ENCODE measurements at places on chromosomes 1 and 21.

- no peak for DNase-seq
Observed at GRCh38 chr1:223837206-223837605, 8.5 kb downstream of the TP53BP2 start.

DNA sequence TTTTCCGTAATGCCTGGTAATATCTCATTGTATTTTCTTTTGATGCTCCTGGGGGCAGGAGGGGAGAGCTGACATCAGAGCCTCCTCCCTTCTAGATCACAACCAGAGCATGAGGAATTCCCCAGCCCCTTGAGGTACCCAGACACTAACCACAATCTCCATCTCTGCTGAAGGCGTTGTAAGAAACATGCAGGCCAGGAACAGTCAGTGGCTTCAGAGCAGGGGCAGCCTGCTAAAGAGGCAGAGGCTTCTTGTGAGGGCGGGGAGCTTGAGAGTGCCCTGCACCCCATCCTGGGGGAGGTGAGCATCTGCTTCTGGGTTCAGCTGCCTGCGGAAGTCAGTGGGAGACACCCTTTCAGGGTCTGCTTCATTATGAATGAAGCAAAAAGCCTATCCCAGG is 19.0 kb downstream of the MAPKAPK2 start:
- no peak for DNase-seq

DNA sequence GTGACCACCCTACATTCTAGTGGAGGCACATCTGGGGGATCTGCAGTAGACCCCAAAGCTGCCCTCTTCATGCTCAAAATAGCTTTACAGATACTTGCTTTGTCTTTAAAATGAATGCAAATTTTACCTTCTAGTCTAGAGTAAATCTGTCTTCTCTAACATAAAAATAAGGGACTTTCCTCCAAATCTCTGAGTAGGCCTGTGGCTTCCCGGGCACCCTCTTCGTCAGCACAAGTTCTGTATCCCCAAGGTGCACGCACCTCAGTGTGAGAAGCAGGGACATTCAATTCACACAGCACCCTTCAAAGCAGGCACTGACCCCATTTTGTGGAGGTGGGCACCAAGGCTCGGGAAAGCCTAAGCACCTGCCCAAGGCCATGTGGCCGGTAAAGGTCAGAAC is 19.0 kb downstream of the MEF2D start:
- no peak for DNase-seq

GRCh38 chr21:24290151-24290833 is 1317.0 kb downstream of the MRPL39 start:
- no peak for DNase-seq

DNA sequence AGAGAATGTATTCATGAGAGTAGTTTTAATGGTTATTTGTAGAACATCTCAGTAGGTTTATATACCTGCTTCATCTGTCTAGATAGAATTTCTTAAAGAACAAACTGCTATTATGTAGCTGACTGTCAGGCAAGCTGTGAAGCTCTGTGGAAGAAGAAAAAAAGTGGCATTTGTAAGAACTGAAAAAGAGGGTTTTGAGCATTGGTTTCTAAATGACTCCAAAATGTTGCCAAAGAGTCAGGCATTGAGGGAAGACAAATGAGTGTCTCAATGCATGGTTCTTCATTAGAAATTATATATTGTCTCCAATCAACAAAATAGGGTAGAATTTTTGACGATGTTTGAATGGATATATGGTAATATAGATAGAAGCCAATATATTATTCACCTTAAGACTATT is 1276.1 kb downstream of the KCNT2 start:
- no peak for DNase-seq

- no peak for DNase-seq
Observed at GRCh38 chr1:112711670-112712069, 3.5 kb downstream of the PPM1J start.

DNA sequence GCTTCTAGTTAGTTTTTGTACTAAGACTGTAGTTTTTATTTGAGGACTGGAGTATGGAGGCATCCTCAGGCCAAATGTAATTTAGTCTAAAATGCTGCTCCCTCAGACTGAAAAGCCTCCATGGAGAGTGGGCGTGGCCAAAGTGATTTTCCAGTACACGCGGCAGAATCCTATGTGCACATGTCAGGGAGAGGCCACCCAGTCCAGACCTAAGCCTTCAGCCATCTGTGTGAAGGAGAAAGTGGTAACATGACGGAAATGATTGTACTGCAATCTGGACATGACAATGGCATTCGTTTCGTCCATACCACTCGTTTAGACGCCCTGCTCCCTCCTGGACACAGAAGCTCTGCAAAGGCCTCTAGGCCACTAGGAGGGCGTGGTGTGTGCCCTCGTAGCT is 56.2 kb downstream of the PCP4 start:
- DNase-seq = no peak

GRCh38 chr1:26351590-26352337 is 2.2 kb downstream of the CRYBG2 start:
- DNase-seq = no peak

DNA sequence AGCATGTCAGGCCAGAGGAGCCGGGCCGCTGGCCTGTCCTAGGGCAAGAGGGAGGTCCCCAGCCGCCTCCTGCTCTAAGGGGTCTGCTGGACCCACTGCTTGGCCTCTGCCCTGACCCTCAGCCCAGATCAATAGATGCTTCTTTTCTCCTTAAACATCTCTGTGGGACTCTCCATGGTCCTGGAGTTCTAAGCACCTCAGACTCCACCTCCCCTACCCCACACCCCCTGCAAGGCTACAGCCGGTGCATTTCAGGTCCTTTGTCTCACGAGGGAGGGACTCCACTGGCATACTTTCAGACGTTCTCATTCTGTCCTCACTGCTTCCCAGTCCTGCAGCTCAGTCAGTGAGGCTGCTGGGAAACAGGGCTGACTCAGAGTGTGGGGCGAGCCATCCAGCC is 11.0 kb downstream of the CNTN2 start:
- no peak for DNase-seq

- no peak for DNase-seq
Observed at GRCh38 chr1:79976287-79976686, 969.8 kb upstream of the ADGRL4 start.

GRCh38 chr1:90580176-90580575 is 136.9 kb downstream of the BARHL2 start:
- DNase-seq = no peak

DNA sequence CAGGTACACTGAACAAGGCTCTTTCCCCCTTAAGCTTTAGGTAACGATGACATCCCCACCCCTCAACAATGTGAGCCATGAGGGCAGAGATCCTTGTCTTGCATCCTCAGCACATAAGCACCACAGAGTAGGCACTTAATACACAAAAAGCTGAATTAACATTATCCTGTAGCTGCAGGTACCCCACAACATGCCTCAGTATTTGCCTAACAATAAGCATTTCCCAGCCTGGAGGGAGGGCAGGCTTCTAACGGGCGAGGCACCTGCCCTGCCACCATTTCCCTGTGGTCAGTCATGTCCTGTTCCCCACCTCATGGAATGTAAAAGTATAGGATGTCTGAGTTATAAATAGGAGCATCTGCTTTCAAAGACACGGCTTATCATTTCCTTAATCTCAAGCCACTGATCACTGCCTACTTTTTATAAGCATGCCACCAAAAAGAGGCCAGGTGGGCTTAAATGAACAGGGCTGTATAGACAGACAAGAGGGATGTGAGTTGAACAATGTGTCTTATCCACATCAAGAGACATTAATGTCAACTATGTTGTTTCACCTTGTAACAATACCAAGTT is 3.4 kb downstream of the CAPZB start:
- DNase-seq = no peak

GRCh38 chr21:34141373-34141772 is 68.0 kb downstream of the MRPS6 start:
- no peak for DNase-seq

GRCh38 chr1:178942285-178943198 is 71.7 kb upstream of the ANGPTL1 start:
- no peak for DNase-seq

GRCh38 chr1:219565921-219566320 is 47.0 kb downstream of the ZC3H11B start:
- DNase-seq = no peak

- no peak for DNase-seq
Observed at GRCh38 chr1:104125970-104126369, 376.3 kb downstream of the AMY1C start.

GRCh38 chr1:175422156-175422555 is 229.6 kb upstream of the KIAA0040 start:
- no peak for DNase-seq

DNA sequence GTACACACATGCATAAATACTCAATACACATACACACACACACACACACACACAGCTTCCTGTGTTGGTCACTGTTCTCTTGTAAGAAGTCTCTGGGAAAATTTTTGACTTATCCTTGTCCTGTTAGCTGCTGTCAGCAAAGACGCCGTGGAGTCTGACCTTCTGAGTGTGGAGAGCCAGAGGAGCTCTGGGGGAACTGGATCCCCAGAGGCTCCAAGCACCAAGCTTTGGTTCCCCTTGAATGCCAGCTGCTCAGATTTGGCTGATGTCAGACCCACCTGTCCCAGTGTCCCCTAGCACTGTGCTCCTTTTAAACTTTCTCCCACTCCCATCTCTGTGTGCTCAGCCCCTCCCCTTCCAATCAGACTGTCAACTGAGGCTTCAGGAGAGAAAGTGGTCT is 319.1 kb downstream of the CAMTA1 start:
- no peak for DNase-seq

GRCh38 chr1:157352817-157353408 is 199.4 kb downstream of the FCRL5 start:
- DNase-seq = no peak

- DNase-seq = no peak
Observed at GRCh38 chr1:2346691-2347408, 44.5 kb downstream of the MORN1 start.

GRCh38 chr1:201625226-201625761 is 86.4 kb downstream of the NAV1 start:
- no peak for DNase-seq

- DNase-seq = no peak
Observed at GRCh38 chr1:21069549-21069948, 107.1 kb downstream of the EIF4G3 start.

- no peak for DNase-seq
Observed at GRCh38 chr1:117060441-117061317, 553 bp downstream of the TTF2 start.

DNA sequence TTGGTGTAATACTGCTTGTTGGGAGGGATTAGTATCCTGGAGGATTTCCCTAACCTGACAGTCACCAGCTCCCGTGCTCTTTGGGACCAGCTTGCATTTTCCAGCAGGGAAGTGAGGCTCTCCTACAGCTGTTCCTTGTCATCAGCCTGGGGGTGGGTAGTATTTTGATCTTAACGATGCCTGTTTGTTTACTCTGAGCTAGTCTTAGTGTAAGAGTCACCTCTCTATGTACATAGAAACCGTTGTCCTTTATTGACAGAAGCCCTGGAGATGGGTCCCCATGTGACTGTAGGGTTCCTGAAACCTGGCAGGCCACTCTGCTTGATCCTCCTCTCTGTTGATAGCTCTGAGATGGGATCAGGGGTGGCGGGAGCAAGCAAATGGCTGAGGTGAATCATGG is 58.0 kb downstream of the ACP6 start:
- DNase-seq = no peak

DNA sequence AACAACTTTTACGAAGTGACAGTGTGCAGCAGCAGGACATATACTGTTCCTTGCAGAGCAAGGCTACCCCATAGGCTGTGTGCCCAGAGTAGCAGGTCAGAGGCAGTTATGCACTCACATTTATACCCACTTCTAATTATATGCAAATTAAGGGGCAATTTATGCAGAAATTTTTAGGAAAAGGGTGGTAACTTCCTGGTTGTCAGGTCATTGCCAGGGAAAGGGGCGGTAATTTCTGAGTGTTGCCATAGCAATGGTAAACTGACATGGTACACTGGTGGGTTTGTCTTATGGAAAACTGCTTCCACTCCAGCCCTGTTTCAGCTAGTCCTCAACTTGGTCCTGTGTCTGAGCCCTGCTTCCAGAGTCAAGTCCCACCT is 12.0 kb upstream of the SLAMF1 start:
- no peak for DNase-seq

GRCh38 chr1:184811439-184812111 is 56.9 kb upstream of the EDEM3 start:
- DNase-seq = no peak

DNA sequence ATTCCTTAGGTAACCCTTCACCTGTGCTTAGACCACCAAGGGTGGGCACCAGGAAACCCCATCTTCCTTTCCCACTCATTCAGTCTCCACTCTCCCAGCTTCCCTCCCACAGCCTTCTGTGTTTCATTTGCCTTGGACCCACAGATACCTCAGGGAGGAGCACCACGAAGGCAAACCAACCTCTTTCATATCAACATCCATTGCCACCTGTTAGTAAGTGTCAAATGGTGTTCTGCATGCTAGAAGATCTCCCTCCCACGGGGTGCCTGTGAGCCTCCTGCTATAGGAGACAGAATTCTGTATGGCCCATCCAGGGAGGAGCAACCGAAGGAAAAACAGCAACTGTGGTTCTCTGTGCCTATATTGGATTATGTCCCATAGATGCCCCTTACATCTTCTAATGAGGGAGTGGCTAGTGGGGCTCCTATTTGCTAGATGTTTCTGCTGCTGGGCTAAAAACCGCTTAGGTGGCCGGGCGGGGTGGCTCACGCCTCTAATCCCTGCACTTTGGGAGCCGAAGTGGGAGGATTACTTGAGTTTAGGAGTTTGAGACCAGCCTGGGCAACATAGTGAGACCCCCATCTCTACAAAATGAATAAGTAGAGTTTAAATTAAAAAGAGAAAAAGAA is 25.6 kb upstream of the SCCPDH start:
- no peak for DNase-seq

- no peak for DNase-seq
Observed at GRCh38 chr1:116458695-116459094, 85.7 kb downstream of the ATP1A1 start.

- no peak for DNase-seq
Observed at GRCh38 chr1:237043846-237044636, 2.1 kb downstream of the RYR2 start.

DNA sequence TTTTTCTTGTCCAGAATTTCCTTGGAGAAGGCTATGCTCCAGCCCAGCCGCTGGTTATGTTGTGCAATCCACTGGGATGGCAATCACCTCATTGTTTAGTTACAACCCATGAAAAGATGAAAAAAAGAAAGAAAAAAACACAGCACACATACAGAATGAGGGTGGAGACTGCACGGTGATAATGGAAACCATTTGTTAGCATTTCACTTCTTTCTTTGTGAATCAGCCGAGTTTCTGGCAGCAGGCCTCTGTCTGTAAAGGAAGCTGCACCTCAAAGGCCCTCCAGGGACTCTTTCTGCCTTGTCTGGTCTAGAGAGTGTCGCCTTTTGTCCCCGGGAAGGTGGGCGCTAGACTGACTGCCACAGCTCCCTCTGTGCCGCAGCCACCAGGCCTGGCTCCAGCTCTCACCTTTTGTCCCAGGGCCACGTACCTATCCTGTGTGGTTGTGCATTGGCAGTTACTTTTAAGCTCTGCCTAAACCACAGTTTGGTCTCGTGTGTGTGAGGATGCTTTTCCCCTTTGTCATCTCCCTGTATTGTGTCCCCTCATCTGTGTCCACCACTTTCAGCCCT is 35.6 kb downstream of the NGF start:
- no peak for DNase-seq

- no peak for DNase-seq
Observed at GRCh38 chr1:206890125-206891060, 6.8 kb upstream of the IL24 start.

GRCh38 chr1:2215909-2216766 is 12.0 kb upstream of the SKI start:
- no peak for DNase-seq

- no peak for DNase-seq
Observed at GRCh38 chr1:100552031-100552430, 14.1 kb downstream of the GPR88 start.
